ENCODE measurements at places on chromosomes 16 and 17. TPM values are rescaled to one million over a fixed set of nuclear protein-coding genes. Genes with fewer than 3 reads are reported as not detected.
A peak's percentile ranks its signal among the peaks of the same experiment; 100 is the strongest.

- H3K4me1 ChIP-seq = no peaks in the 10 kb centered on the region
- H3K27me3 ChIP-seq = no peaks in the 10 kb centered on the region
- no peak for DNase-seq
- H3K27ac ChIP-seq = no peak overlapping the region
- peaks cover 7% of the 10 kb centered on the region for H3K36me3 ChIP-seq
- no peak overlapping the region for H3K4me3 ChIP-seq
Observed at GRCh38 chr16:69938981-69939820, 11.9 kb upstream of the CLEC18A start.

DNA sequence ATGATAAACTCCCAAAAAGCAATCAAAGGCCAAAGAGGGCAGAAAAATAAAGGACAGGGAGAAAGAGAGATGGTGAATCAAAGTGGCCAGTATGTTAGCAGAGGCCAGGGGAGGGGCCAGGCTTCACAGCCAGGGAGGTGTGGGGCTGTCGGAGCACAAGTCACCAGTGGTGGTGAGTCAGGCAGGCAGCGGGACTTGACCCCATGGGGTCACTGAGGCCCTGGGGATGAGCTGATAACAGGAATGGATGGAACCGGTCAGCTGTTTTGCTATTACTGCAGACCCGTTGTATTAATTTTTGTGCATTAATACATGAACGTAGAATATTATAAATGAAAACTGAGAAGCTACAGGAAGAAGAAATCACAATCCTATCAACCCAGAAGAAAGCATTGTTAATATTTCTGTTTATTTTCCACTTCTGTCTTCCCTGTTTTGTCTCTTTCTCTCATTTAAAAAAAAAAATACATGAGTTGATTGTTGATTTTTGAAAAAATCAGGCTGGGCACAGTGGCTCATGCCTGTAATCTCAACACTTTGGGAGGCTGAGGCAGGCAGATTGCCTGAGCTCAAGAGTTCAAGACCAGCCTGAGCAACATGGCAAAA is 106.9 kb downstream of the SOCS1 start:
- peaks cover 36% of the 10 kb centered on the region for H3K4me1 ChIP-seq
- no peak overlapping the region for H3K27ac ChIP-seq
- DNase-seq = no peak
- no peak overlapping the region for H3K4me3 ChIP-seq
- peaks cover 8% of the 10 kb centered on the region for H3K36me3 ChIP-seq

DNA sequence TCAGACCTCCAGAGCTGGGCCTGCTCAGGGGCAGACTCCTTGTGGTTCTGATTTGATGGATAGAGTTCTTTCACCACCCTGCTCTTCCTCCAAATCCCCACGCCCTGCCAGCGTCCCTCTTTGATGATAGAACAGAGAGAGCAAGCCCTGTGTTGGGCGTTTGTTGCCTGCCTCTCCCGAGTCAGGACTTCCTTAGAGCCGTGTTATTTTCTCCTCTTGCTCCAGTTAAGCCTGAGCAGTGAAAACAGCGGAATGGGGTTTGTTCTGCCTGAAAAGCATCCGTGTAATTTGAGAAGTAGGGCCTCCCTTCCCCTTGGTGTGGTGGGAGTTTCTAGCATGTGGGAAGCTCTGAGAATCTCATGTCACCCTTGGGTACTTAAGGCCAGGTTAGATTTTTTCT is 22.1 kb downstream of the TMEM94 start:
- H3K27me3 ChIP-seq = peaks cover 2% of the 10 kb centered on the region
- H3K4me1 ChIP-seq = no peaks in the 10 kb centered on the region
- H3K4me3 ChIP-seq = no peak overlapping the region
- H3K36me3 ChIP-seq = no peaks in the 10 kb centered on the region
- DNase-seq = no peak

The COX6A2 gene
- total RNA-seq = not detected

The C17orf50 gene
- total RNA-seq = not detected

DNA sequence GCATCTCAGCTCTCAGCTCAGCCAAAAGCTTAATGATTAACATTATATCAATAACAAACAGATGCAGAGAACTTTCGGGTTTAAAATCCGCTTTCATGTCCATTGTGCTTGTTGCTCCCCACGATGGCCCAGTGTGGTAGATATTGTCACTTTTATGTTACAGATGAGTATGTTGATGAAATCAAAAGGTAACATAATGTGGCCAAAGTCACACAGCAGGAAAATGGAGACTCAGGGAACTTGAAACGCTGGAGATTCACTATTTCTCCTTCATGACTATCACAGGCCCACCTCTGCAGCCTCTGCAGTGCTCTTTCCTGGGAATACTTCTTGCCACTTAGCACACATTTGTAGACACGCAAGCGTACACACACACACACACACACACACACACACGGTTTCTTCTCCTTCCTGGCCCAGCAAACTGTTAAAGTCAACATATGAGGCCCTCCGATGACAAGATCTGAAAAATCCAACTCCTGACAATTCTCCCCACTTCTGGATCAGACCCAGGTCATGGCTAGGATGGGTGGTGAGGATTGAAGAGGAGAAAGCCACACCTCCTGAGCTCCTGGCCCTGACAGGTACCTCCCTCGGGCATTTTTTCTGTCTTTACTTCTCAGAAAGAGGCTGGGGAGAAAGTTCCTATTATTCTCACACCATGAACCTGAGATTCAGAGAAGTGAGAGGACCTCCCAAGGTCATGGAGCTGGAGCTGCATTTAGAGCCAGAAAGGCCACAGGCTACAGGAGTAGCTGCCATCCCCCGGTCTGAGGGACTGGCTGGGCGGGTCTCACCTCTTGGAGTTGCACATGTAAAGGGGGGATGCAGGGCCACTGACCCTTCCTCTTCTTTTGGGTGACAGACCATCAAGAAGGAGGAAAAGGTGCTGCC is 9.7 kb downstream of the DRC7 start:
- H3K27me3 ChIP-seq = peaks cover 17% of the 10 kb centered on the region
- no peak for DNase-seq
- no peaks in the 10 kb centered on the region for H3K4me1 ChIP-seq
- no peaks in the 10 kb centered on the region for H3K36me3 ChIP-seq

DNA sequence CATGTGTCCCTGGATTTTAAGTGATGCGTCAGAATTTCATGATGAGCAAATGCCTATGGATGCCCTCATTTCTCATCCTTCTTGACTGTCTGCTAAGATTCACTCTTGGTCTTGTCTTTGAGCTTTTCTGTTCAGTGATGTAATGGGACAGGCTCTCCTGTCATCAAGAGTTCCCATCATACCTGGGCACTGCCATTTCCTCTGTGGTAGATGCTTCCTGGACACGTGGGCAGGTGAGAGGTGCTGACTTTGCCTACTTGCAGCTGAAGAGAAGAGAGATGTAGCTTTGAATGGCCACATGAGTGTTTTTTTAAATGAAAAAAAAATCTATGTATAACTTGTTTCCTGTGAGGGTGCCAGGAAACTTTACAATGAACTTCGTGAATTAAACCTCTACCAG is 557.7 kb downstream of the MAF start:
- no peaks in the 10 kb centered on the region for H3K4me1 ChIP-seq
- no peak overlapping the region for H3K27ac ChIP-seq
- 0 out of 2 replicates have a peak, but pooled peaks cover 2% of the 10 kb centered on the region for H3K27me3 ChIP-seq

The C16orf89 gene
- not detected for total RNA-seq

DNA sequence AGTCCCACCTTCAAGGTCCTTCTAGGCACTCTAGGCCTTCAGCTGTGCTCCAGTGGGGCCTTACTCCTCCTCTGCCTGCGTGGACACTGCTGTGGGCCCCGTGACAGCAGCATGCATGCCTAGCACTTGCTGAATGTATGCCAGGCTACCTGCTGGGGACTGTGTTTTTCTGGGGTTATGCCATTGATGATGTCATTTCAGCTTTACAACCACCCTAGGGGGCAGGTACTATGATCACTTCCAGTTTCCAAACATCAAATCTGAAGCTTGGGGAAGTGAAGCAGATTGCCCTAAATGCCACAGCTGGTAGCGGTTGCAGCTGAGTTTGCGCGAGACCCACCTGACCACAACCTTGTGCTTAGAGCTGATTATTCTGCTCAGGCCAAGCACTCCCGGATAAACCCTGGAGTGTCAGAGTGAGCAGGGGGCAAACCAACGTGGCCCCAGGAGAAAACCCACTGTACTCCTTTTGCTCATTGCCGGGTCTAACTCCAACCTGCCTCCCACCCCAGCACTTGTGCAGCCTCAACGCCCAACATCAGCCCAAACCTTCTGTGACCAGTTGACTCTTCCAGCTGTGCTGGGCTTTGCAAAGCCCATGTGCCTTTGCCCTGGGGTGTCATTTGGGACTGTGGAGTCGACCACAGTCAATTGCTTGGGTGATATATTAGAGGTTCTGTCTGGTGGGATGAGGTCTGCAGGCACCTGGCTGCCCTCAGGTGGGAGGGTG is 168.4 kb downstream of the ENGASE start:
- H3K27me3 ChIP-seq = peaks cover 33% of the 10 kb centered on the region
- H3K4me1 ChIP-seq = no peaks in the 10 kb centered on the region
- H3K27ac ChIP-seq = no peak overlapping the region
- H3K36me3 ChIP-seq = no peaks in the 10 kb centered on the region

DNA sequence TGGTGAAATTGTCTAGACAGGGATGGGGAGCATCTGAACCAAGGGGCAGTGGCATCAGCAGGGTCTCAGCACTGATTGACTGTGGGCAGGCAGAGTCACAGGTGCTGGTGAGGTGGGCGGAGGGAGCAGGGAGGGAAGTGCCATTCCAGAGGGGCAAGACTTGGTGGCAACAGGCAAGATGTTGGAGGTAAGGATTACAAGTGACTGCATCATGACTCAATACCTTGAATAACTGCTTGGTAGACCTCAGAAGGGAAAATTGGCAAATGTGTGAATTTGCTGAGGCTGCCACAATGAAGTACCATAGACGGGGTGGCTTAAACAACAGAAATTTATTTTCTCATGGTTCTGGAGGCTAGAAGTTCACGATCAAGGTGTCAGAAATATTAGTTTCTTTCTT is 419.1 kb downstream of the HS3ST3B1 start:
- no peak overlapping the region for H3K27ac ChIP-seq
- no peaks in the 10 kb centered on the region for H3K4me1 ChIP-seq
- H3K4me3 ChIP-seq = no peak overlapping the region
- 0 out of 2 replicates have a peak, but pooled peaks cover 4% of the 10 kb centered on the region for H3K36me3 ChIP-seq
- H3K27me3 ChIP-seq = peaks cover 11% of the 10 kb centered on the region
- no peak for DNase-seq

DNA sequence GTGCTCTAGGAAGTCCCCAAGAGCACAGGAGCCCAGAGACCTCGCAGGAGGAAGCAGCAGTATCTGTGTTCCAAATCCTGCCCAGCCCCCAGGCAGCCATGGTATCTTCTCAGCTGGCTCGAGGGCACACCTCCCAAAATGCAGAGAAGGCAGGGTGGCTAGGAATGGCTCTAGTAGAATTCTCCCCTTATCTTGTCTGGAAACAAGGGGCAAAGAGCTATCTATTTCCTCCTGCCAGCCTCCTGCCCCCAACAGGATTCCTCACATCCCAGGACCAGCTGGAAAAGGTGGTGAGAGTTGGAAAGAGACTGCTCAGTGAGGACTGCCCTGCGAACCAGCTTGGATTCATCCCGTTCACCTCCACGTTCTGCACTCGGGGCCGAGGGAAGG is 8.6 kb upstream of the TSPOAP1 start:
- H3K4me1 ChIP-seq = peaks cover 51% of the 10 kb centered on the region
- H3K4me3 ChIP-seq = no peak overlapping the region
- H3K36me3 ChIP-seq = no peaks in the 10 kb centered on the region
- H3K27ac ChIP-seq = peak overlapping the region; percentile 83
- no peak for DNase-seq
- peaks cover 2% of the 10 kb centered on the region for H3K27me3 ChIP-seq

- no peaks in the 10 kb centered on the region for H3K27me3 ChIP-seq
- DNase-seq = no peak
- peaks cover 22% of the 10 kb centered on the region for H3K36me3 ChIP-seq
- H3K27ac ChIP-seq = peak overlapping the region; percentile 79
Observed at GRCh38 chr16:66513111-66513723, 36.7 kb downstream of the TK2 start.

DNA sequence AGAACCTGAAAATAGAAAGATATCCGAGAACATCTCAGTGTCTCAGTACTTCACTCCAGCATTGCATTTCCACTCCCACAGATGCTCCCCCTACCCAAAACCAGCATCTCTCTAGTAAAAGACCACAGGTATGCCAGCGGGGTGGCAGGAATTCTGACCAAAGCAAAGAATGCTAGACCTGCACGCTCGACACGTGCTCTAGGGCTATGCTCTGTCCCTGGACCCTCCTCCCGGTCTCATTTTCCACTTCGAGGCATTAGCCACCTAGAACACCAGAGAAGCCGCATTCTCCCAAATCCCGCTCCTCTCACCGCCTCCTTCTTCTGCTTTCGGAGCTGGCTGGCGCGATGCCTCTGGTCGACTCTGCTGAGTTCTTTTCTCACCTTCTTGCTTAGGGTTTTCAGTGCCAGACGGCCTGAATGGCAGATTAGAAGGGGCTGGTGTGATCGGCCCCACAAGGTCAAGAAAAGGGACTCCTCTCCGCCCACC is 487 bp downstream of the TSR1 start:
- peaks cover 18% of the 10 kb centered on the region for H3K36me3 ChIP-seq
- no peak for DNase-seq
- H3K4me3 ChIP-seq = peak overlapping the region; percentile 99
- no peaks in the 10 kb centered on the region for H3K27me3 ChIP-seq

DNA sequence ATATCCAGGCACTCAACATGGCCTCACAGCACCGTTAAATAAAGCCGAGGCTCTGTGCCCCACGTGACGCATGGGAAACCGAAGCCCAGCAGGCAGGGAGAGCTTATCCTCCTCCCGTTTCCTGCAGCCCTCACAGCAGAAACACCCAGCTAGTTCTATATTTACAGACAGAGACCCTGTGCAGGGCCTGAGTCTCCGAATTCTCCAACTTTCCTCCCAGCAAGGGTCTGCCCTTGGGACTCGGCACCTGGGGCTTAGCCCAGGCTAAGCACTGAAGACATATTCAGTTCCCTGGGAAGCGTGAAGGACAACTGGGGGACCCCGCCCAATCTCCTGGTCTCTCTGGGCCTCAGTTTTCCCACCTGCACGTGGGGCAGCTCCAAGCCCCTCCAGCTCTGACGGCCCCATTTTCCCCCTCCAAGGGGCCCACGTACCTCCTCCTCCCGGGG is 29.2 kb downstream of the TRPV3 start:
- no peak overlapping the region for H3K27ac ChIP-seq
- peaks cover 12% of the 10 kb centered on the region for H3K27me3 ChIP-seq
- no peak overlapping the region for H3K4me3 ChIP-seq
- H3K4me1 ChIP-seq = no peaks in the 10 kb centered on the region

DNA sequence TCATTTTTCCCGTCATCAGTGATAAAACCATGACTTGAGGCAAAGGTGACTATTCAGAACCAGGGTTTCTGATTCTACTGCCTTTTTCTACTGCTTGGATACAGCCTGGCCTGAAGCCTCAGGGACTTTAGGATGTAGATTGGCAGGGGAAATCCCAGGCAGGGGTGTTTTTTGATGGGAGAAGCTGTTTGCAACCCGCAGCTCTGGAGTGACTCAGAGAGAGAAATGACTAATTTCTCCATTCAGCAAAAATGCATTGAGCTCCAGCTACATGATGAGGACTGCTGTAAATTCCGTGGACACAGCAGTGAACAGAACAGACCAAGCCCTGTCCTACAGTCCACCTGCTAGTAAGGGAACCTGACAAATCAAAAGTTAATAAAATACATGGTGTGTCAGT is 560.6 kb downstream of the CDH13 start:
- H3K27ac ChIP-seq = no peak overlapping the region

The ACSM5 gene
- not detected for total RNA-seq

The MED13 gene
- 33.9 TPM for total RNA-seq

- no peak within 1 kb of the TSS for H3K4me3 ChIP-seq
- no peak within 1 kb of the TSS for H3K27ac ChIP-seq
- peaks cover 4% of the 10 kb centered on the region for H3K27me3 ChIP-seq
- no peaks in the 10 kb centered on the region for H3K36me3 ChIP-seq
Observed at GRCh38 chr17:70074956-70075355, at the start of gene KCNJ16. Gene KCNJ16 (plus strand): TSS chr17:70075225. CDS start chr17:70132088, 56,863 bp downstream.

The ACE gene
- 2.5 TPM for total RNA-seq

The CLUH gene
- 42.7 TPM for total RNA-seq

- H3K4me3 ChIP-seq = no peak overlapping the region
- peaks cover 15% of the 10 kb centered on the region for H3K4me1 ChIP-seq
- peaks cover 18% of the 10 kb centered on the region for H3K27me3 ChIP-seq
- no peaks in the 10 kb centered on the region for H3K36me3 ChIP-seq
Observed at GRCh38 chr16:58492066-58492465, 7.9 kb upstream of the NDRG4 start.

All from HFFc6 (cell line).